ENCODE measurements at places on chromosomes 1 and 21.
A peak's percentile ranks its signal among the peaks of the same experiment; 100 is the strongest.

GRCh38 chr1:5570931-5571330, 421.3 kb downstream of the NPHP4 start:
- DNase-seq, result no peak

DNA sequence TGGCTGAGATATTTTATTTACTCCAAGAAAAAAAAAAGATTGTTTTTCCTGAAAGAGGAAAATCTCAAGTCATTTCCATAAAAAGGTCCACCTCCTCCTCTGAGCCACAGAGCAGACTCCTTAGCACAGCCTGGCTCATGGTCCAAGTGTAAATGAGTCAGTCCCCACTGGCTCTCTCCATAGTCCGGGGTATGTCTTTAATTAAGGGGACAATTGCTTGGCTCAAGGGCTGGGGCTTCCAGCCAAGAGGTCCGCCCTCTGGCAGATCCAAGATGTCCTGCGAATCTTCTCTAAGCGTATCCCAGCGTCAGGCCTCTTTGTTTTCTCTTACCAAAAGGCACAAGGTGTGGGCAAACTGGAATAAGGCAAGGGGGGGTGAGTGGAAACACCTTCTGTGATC, 33.3 kb downstream of the FOXD2 start:
- DNase-seq, result no peak

DNA sequence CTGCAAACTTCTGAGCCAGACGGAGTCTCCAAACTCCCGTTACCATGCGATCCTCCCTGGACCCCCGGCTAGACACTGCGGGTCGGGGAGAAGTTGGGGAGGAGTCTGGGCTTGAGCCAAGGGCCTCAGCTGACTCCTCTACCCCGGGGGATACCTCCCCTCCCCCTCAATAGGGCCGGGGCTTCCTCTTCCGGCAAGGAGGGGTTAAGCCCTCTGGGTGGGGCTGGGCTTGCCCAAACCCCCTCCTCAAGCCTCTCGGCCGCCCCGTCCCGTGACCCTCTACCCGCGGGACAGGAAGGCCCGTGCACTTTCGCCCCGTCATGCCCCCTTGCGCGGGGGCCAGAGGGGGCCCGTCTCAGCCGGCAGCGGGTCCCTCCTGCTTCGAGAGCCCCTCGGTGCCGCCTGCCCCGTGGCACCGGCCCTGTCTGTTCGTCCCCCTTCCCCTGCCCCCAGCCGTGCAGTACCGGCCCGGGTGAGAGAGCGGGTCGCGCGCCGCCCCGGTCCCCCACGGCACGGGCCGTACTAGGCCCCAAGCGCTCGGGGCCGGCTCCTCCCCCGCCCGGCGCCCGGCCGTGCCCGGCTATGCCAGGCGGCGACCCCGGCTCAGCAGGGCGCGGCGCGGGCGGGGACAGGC, 652 bp downstream of the ARL8A start:
- DNase-seq, result peak; percentile 20

GRCh38 chr1:171949316-171949715, 108.0 kb downstream of the DNM3 start:
- DNase-seq, result no peak

Data from iris pigment epithelial cell (primary cell).